ENCODE measurements at places on chromosomes 6 and 20.

DNA sequence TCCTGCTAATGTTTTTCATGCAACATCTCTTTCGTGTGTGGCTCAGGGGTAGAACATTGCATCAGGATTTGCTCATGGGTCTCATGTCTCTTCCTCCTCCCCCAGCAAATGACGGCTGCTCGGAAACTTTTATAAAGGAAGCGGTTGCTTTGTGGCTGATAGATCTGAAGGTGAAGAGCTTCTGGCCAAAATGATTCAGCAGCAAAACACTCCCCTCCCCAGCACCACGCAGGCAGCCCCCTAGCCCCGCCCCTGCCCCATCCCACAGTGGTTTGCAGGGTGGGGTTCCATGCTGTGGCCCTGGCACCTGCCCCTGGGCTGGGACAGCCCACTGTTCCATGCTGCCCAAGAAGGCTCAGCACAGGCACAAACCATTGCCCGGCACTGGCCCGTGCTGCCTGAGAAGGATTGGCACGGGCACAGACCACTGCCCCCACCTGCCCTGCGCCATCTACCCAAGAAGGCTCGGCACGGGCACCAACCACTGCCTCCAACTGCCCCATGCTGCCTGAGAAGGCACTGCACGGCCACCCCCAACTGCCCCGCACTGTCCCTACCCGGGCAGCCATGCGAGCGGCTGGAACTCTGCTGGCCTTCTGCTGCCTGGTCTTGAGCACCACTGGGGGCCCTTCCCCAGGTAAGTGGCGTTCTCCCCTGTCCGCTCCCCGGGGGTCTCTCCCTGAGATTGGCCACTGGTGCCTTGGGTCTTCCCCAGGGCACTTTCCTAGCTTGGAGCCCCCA lies at the start of gene CST7:
Gene CST7, plus strand, starts transcription at position 331 of the 741 bp plus-strand sequence. Its CDS starts 237 bp downstream, at position 568.
- DNase-seq = peak; percentile 56

GRCh38 chr6:15510536-15511247 lies 152.1 kb downstream of the DTNBP1 start:
- DNase-seq = no peak

- DNase-seq = no peak
Measured at GRCh38 chr20:49894073-49894470, 21.3 kb downstream of the SPATA2 start.

DNA sequence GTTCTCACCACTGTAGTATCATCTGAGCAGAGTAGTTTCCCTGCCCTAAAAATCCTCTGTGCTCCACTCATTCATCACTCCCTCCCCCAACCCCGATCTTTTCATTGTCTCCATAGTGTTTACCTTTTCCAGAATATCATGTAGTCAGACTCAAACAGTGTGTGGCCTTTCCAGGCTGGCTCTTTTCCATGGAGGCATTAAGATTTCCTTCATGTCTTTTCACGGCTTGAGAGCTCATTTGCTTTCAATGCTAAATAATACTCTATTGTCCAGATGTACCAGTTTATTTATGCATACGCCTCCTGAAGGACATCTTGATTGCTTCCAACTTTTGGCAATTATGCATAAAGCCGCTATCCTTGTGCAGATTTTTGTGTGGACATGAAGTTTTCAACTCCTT lies 235.8 kb downstream of the PHACTR1 start:
- DNase-seq = no peak

DNA sequence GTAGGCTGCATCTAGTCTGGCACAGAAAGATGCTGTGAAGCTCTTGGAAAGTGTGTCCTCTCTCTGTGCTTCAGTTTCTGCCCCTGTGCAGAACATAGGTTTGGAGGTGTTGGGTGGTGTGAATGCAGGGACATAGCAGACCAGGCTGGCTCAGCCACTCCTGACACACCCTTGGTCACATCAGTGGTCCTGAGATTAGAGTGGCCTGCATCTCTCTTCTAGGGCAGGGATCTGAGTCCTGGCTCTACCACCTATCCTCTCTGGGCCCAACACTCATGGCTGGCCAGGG lies 10.1 kb upstream of the TLDC2 start:
- no peak for DNase-seq

DNA sequence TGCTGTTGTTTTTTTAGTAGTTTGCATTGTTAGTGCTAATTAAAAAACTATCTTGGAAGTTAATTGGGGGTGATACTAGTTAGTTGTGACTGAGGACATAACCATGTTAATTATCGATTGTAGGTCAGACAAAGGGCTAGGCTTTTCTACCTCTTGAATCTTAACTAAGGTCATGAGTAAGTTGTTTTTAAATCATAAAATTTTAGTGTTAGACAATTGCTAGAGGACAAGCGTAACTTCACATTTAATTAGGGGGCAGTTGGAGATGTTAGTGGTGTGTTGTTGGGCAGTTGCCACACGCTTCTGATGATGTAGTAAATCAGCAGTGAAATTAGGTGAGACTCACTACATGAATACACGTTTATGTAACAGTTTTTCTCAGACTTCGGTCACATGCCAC lies 619.1 kb upstream of the FLRT3 start:
- no peak for DNase-seq

DNA sequence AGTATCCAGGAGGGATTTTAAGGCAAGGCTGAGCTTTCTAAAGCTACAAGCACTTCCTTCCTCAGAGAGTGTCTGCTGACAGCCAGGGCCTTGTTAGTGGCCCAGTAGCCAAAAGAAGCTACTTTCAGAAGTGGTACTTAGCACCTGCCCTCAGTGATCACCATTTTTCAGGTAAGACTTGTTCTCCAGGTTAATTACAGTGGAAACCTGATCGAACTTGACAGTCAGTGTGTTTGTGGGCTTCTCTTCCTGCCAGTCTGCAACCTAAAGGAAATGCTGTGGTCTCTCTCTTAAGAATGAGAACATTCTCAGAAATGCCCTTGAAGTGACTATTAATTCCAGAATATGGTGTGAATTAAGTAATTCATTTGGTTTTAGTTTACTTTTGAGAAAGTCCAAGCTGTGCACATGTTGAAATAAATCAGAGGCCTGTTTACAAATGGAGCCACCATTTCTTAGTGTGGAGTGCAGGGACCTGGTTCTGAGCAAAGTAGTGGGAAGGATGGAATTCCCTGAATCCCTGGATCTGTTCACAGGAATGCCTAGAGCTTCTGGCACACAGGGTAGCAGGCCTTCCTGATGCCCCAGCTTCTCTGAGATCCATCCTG lies 185.3 kb upstream of the AGPAT4 start:
- no peak for DNase-seq

GRCh38 chr20:22795871-22796270 lies 211.5 kb upstream of the FOXA2 start:
- DNase-seq = peak; percentile 12

- DNase-seq = no peak
Measured at GRCh38 chr20:50848341-50848808, 53.5 kb downstream of the BCAS4 start.

- no peak for DNase-seq
Measured at GRCh38 chr6:155272353-155273232, 8.8 kb downstream of the CLDN20 start.

DNA sequence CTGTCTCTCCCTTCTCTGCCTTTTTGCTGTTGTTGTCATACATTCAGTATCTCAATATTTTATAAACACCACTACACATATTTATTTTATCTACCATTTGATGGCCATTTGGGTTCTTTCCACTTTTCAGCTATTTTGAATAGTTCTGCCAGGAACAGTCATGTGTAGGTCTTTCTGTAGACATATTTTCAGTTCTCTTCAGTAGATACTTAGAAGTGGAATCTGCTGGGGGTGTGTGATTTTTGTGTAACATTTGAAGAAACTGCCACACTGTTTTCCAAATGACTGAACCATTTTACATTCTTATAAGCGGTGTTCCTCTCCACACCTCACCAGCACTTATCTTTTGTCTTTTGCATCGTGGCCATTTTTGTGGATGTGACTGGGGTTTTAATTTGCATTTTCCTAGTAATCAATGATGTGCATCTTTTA lies 197.7 kb downstream of the ARID1B start:
- DNase-seq = no peak

- DNase-seq = no peak
Measured at GRCh38 chr6:118324116-118324515, 224.0 kb upstream of the PLN start.

- no peak for DNase-seq
Measured at GRCh38 chr6:1901556-1901955, 291.8 kb downstream of the FOXC1 start.

Data from left colon (tissue), 2 donors.